Stimulated activated CD4-positive, alpha-beta T cell treated with anti-CD3 and anti-CD28 coated beads, Interleukin-2, amount 100 ng/mL, for 24 hours (primary cell): ENCODE measurements at places on chromosomes 13 and 19.

- peak; percentile 9 for DNase-seq
Observed at GRCh38 chr19:34430738-34431625, 2.8 kb downstream of the UBA2 start.

DNA sequence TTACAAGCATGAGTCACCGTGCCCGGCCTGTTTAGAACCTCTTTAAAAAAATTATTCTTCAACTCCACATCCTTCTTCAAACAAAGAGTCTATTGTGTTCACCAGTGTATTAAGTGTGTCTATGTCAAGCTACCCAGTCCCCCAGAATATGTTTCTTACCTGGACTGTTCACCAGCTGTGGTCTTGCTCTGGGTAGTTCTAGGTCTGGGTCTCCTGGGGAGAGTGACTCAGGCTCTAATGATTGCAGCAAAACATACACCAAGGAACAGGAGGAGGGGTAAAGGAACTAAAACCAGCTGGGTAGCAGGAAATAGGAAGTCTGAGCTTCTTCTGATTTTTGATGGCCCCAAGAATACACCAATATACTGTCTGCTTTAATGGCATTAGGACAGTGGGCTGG, at the start of gene FPR1:
TSS of gene FPR1 (minus strand) at position 224 of the 400 bp plus-strand sequence. CDS start 4,884 bp downstream, outside the sequence.
- DNase-seq, result no peak

DNA sequence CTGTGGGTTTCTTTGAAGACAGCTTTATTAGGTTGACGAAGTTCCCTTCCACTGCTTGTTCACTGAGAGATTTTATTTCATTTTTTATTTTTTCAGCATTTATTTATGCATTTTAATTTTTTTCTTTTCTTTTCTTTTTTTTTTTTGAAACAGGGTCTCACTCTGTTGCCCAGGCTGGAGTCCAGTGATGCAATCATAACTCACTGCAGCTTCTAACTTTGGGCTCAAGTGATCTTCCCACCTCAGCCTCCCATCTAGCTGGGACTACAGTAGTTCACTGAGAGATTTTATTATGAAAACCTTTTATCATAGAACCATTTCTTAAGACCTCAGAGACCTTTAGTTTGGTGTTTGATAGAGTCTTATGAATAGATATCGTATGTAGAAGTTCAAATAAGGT, 10.3 kb upstream of the ZNF177 start:
- no peak for DNase-seq

- peak; percentile 39 for DNase-seq
Observed at GRCh38 chr13:36736119-36736726, 62.4 kb downstream of the SERTM1 start.
